ENCODE measurements at places on chromosomes 5 and 9. TPM values are rescaled to one million over a fixed set of nuclear protein-coding genes. Genes with fewer than 3 reads are reported as not detected.
A peak's percentile ranks its signal among the peaks of the same experiment; 100 is the strongest.

DNA sequence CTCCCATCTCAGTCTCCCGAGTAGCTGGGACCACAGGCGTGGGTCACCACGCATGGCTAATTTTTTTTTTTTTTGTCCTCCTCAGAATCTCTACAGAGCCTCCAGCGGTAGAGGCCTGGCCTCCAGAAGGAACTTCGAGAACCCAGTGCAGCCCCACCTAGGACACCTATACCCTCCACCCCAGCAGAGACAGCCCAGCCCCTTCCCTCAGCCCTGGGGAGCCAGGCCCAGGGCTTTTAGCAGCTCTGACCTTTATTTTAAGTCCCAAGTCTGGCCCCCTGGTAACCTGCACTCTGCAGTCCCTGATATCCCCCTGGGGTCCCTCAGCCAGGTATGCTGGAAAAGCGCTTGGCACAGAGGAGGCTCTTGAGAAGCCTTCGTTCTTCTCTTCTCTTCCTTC is 5.2 kb downstream of the GLIPR2 start:
- peaks cover 29% of the 10 kb centered on the region for H3K36me3 ChIP-seq
- H3K27ac ChIP-seq, result no peak overlapping the region
- no peak for DNase-seq
- H3K4me1 ChIP-seq, result no peaks in the 10 kb centered on the region

NRG2 gene
- total RNA-seq, result 10.8 TPM

- no peak for DNase-seq
- H3K4me3 ChIP-seq, result no peak overlapping the region
- H3K36me3 ChIP-seq, result no peaks in the 10 kb centered on the region
- H3K4me1 ChIP-seq, result no peaks in the 10 kb centered on the region
- peaks cover 6% of the 10 kb centered on the region for H3K27me3 ChIP-seq
- no peak overlapping the region for H3K27ac ChIP-seq
Measured at GRCh38 chr9:109574061-109574882, 76.2 kb upstream of the PTPN3 start.

DNA sequence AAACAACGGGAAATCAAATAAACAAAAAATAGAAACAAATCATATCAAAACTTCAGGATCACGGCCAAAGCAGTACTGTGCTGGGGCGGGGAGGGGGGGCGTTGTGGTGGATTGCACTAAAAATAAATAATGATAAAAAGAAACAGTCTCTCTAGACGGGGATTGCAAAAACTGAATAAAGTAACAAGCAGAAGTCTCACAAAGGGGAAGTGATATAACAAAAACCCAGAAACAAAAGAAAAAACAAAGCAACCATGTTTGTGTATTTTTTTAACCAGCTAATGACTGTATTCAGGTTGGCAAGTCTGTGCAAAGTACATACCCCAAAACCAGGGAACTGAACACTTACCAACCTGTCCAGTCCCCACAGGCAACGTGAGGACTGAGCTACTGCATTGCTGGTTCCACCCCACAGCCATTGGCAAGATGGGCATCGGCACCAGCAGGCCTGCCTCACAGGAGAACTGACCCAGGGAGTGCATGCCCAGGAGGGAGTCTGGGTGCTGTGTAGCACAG is 24.1 kb downstream of the BICD2 start:
- no peaks in the 10 kb centered on the region for H3K27me3 ChIP-seq
- no peaks in the 10 kb centered on the region for H3K36me3 ChIP-seq
- no peak overlapping the region for H3K27ac ChIP-seq
- peaks cover 2% of the 10 kb centered on the region for H3K4me1 ChIP-seq

DNA sequence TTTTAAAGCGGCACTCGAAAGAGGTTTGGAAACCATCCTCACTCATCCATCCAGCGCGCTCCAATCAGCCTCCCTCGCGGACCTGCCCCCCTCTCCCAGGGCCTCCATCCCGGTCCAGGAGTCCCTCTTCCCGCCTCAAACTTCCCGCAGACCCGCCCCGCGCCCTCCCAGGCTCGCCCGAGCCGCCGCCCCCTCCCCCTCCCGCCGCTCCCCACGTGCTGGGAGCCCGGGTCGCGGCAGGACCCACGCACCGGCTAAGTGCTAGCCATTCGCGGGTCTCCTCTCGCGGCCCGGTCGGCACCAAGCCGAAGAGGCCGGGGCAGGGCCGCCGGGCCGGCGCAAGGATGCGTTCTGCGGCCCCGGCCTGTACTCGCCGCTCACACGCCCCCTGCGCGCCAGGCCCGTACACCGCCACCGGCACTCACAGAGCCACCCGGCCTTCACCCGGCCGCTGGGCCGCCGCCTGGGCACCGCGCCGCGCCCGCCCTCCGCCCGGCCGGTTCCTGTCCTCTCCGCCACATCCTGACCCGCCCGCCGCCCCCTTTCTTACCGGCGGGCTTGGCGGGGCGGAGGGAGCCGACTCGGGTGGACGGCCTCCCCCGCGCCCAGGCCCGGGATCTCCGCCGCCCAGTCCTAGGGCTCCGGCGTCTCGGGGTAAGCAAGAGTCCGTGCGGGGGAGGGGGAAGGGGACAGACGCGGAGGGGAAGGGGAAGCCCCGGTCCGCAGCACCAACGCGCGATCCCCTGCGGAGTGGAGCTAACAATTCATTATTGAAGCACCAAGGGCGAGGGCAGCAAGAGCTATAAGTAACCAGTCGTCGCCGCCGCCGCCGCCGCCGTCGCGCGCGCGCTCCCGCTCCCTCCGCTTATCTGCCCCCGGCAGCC is 576 bp downstream of the CHD1 start:
- peak; percentile 87 for DNase-seq
- H3K4me1 ChIP-seq, result peaks cover 10% of the 10 kb centered on the region
- peak overlapping the region; percentile 98 for H3K4me3 ChIP-seq
- H3K27ac ChIP-seq, result peak overlapping the region; percentile 95
- peaks cover 30% of the 10 kb centered on the region for H3K36me3 ChIP-seq
- H3K27me3 ChIP-seq, result no peaks in the 10 kb centered on the region

DNA sequence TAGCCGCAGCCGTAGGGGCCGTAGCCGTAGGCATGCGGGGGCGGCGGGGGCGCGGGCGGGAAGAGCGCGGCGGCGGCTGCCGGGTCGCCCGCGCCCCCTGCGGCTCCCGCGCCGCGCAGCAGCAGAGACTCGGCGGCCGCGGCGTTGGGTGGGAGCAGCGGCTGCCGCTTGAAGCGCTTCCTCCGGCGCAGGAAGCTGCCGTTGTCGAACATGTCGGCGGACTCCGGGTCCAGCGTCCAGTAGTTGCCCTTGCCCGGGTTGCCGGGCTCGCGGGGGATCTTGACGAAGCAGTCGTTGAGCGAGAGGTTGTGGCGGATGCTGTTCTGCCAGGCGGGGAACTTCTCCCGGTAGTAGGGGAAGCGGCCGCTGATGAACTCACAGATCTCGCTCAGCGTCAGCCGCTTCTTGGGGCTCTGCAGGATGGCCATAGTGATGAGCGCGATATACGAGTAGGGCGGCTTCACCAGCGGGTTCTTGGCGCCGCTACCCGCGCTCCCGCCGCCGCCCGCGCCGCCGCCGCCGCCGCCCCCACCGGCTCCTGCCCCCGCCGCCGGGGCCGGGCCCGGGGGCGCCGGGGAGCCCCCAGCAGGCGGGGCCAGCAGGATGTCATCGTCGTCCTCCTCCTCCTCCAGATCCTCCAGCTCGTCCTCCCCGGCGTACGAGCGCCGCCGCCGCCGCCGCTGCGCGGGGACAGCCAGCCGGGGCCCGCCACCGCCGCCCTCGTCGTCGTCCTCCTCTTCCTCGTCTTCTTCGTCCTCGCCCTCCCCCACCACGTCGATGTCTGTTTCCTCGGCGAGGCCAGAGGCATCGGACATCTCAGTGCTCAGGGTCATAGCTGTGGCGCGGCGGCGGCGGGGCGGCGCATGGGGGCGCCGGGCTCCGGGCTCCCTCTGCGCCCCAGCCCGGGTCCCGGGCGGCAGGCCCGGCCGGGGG is 781 bp downstream of the FOXD1 start:
- peaks cover 90% of the 10 kb centered on the region for H3K27me3 ChIP-seq
- no peak overlapping the region for H3K4me3 ChIP-seq
- no peak overlapping the region for H3K27ac ChIP-seq

- H3K36me3 ChIP-seq, result peaks cover 68% of the 10 kb centered on the region
- H3K27me3 ChIP-seq, result no peaks in the 10 kb centered on the region
Measured at GRCh38 chr9:133345596-133345995, 2.3 kb downstream of the MED22 start.

- H3K36me3 ChIP-seq, result peaks cover 3% of the 10 kb centered on the region
- peak overlapping the region; percentile 65 for H3K27ac ChIP-seq
- peak; percentile 69 for DNase-seq
Measured at GRCh38 chr9:127971357-127972235, 9.2 kb downstream of the EEIG1 start.
